ENCODE measurements at places on chromosomes 6 and 20. TPM values are rescaled to one million over a fixed set of nuclear protein-coding genes. Genes with fewer than 3 reads are reported as not detected.

TUBB1 gene
- not detected for total RNA-seq

RNF39 gene
- not detected for total RNA-seq

MTFR2 gene
- 12.1 TPM for total RNA-seq

SLC17A4 gene
- total RNA-seq, result not detected

C6orf141 gene
- total RNA-seq, result 25.8 TPM
